Naive thymus-derived CD8-positive, alpha-beta T cell (primary cell): ENCODE measurements at places on chromosomes 12 and 14.
A peak's percentile ranks its signal among the peaks of the same experiment; 100 is the strongest.

- DNase-seq, result no peak
These were observed 33.8 kb upstream of the SMUG1 start for GRCh38 chr12:54222609-54223008.

- no peak for DNase-seq
These were observed 144.2 kb downstream of the DACT1 start for GRCh38 chr14:58782011-58782410.

GRCh38 chr14:68598621-68599447 lies 194.0 kb downstream of the ZFP36L1 start:
- DNase-seq, result no peak

DNA sequence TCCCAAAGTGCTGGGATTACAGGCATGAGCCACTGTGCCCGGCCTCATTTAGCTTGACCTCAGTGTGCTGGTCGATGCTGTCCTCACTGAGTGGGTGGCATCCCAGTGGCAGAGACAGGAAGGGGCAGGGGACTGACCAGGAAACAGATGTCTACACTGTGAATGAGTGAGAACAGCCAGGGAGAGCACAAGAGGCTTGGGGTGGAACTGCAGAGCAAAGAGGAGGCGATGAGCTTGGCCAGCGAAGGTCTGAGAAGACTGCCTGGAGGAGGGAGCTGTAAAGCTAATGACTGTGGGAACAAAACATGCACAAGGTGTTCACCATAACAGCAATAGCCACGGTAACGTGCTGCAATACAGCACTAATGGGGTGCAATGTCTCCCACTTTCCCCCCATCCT lies 57.2 kb upstream of the BEGAIN start:
- no peak for DNase-seq

GRCh38 chr12:1662761-1663439 lies 28.0 kb upstream of the ADIPOR2 start:
- DNase-seq, result peak; percentile 28
